ENCODE measurements at places on chromosomes 4 and X.

- DNase-seq, result no peak
Measured at GRCh38 chr4:151781026-151781425, 20.2 kb upstream of the GATB start.

DNA sequence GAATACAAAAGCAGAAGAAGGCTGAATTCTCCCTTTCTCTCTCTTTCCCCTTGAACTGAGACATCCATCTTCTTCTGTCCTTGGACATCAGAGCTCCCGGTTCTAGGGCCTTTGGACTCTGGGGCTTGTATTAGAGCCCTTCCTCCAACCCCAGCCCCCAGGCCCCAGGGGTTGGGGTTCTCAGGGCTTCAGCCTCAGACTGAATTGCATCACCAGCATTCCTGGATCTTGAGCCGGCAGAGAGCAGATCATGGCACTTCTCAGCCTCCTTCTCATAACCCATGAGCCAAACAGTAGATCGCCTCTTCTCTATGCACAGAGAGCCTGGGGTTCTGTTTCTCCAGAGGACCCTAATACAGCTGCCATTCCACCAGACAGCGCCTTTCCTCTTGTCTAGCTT is 25.3 kb upstream of the CLDN24 start:
- peak; percentile 65 for DNase-seq

DNA sequence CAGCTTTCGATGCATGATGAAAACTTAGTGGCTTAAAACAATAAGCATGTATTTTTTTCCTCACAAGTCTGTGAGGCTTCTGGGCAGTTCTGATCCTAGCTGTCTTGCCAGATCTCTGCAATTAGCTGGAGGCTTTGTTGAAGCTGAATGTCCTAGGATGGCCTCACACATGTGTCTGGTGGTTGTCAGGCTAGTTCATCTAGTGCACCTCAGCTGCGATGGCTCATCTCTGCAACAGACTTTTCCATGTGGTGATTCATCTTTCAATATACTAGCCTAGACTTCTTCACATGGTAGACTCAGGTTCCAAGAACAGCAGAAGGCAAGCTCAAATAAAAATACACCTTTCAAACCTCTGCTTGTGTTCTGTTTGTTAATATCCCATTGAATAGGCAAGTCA is 66.5 kb upstream of the IL1RAPL1 start:
- no peak for DNase-seq

DNA sequence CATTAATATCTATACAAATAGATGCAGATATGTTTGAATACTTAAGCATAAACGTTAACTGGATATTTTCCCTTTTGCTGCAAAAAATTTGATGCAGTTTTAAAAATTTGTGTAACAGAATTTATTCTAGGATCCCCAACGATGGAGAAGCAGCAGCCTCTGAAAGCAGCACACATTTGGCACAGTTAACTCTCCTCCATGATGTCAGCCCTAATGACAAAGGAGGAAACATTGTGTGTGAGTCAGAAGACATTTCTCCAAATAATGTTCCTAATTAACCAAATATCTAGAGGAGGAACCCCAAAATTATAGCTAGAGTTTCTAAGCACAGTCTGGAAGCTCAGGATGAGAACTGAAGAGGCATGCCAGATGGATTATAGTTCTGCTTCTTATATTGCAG is 281.9 kb upstream of the MAD2L1 start:
- DNase-seq, result no peak

- DNase-seq, result peak; percentile 88
Measured at GRCh38 chr4:76830964-76831703, 66.8 kb downstream of the SOWAHB start.

GRCh38 chr4:186134861-186135260 is 30.4 kb downstream of the FAM149A start:
- no peak for DNase-seq

- DNase-seq, result no peak
Measured at GRCh38 chr4:48337731-48338130, 3.6 kb upstream of the SLAIN2 start.

GRCh38 chr4:8332891-8333331 is 63.4 kb downstream of the HTRA3 start:
- no peak for DNase-seq

DNA sequence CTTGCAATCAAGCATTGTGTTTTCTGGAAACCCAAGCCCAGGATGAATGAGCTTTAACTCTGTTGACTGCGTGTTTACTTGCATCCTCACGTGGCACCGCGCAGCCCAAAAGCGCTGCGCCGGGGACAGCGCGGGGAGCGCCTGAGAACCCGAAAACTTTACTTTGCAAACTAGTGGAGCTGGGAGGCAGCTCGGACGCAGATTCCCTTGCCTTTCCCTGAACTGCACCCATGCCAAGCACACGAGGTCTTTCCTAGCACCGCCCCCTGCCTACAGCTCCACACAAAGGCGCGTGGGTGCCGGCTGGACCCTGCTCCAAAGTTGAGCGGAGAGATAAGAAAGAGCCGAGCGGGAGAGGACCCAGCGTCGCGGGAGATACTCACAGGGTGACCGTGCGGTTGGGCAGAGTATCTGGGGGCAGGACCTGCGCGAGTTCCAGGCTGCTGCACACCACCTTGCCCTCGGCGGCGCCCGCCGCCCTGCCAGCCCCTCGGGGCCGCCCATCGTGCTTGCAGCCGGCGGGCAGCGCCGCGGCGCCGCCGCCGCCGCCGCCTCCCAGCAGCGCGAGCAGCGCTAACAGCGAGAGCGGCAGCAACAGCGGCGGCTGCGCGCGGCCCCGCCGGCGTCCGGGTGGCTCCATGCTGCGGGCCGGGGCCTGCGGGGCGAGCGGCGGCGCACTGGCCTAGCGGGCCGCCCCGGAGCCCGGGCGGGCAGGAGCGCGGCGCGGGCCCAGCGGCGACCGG is 550 bp downstream of the ADGRA3 start:
- DNase-seq, result peak; percentile 52

DNA sequence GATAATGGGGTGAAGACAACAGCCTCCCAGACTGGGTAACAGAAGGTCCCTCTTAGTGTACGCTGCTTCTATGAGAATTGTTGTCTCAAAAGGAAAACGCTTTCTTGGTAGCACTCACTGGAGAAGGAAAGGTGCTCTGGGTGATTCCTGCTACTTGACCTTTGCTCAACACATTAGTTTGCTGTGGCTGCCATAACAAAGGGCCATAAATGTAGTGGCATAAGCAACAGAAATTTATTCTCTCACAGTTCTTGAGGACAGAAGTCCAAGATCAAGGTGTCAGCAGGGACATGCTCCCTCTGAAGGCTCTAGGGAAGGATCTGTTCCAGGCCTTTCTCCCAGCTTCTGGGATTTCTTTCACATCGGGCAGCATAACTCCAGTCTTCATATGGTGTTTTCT is 19.0 kb downstream of the HCCS start:
- no peak for DNase-seq

- DNase-seq, result no peak
Measured at GRCh38 chrX:123927845-123928244, 33.7 kb upstream of the STAG2 start.

GRCh38 chrX:50726296-50726695 is 87.7 kb downstream of the SHROOM4 start:
- DNase-seq, result no peak

GRCh38 chrX:17440836-17441235 is 65.8 kb downstream of the NHS start:
- DNase-seq, result no peak

DNA sequence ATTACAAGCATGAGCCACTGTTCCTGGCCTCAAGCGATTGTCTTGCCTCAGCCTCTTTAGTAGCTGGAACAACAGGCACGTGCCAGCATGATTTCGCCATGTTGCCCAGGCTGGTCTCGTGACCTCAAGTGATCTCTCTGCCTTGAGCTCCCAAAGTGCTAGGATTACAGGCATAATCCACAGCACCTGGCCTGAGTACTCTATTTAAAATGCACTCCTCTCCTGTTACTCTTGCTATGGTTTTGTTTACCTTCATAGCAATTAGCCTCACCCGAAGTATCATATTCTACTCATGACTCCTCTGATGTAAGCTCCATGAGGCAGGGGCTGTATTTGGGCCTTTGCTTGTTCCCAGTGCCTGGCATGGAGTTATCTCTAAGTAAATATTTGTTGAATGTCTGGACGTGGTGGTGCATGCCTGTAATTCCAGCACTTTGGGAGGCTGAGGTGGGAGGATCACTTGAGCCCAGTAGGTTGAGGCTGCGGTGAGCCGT is 92.5 kb upstream of the SLC34A2 start:
- no peak for DNase-seq

- DNase-seq, result no peak
Measured at GRCh38 chr4:182453830-182454229, 210.6 kb downstream of the TENM3 start.

DNA sequence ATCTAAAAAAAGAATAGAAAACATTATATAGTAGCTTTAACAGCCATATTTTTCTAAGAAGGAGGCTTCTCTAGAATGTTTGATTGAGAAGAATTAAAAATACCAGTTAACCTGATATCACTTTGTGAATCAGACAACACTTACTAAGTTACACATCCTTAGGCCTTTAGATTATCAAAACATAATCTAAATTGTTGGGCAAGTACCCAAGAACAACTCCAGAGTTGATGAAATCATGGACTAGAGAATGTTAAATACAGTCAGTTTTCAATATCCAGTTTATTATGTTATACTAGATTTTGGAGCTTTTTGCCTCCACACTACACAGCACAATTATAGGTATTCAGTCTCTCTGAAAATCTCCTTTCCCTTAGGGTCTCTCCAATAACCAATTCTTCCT is 39.6 kb downstream of the ARL13A start:
- DNase-seq, result no peak

GRCh38 chrX:54007682-54008081 is 36.6 kb downstream of the PHF8 start:
- DNase-seq, result no peak

GRCh38 chr4:94803181-94803580 is 45.4 kb downstream of the BMPR1B start:
- DNase-seq, result peak; percentile 40

- DNase-seq, result peak; percentile 28
Measured at GRCh38 chr4:105458001-105458400, 15.9 kb downstream of the PPA2 start.

DNA sequence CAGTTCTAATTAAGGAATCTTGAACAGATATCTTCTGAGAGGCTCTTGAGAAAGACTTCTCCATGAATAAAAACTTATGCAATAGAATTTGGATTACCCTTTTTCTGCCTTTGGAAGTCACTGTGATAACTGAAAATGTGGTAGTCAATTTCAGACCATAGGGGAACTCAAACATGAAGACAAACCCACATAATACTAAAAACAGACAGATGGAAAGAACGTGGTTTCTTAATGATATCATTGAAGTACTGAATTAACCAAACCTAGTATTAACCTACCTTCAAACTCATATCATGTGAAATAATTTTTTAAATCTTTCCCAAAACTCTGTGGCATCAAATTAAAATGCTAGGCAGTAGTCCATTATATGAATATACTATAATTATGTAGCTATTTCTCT is 153.5 kb downstream of the CAMK2D start:
- DNase-seq, result no peak

GRCh38 chrX:47560934-47561658 is at the start of gene ARAF:
Gene ARAF (plus strand): TSS chrX:47561205. CDS start chrX:47562968, 1,763 bp downstream.
- DNase-seq, result peak; percentile 99

DNA sequence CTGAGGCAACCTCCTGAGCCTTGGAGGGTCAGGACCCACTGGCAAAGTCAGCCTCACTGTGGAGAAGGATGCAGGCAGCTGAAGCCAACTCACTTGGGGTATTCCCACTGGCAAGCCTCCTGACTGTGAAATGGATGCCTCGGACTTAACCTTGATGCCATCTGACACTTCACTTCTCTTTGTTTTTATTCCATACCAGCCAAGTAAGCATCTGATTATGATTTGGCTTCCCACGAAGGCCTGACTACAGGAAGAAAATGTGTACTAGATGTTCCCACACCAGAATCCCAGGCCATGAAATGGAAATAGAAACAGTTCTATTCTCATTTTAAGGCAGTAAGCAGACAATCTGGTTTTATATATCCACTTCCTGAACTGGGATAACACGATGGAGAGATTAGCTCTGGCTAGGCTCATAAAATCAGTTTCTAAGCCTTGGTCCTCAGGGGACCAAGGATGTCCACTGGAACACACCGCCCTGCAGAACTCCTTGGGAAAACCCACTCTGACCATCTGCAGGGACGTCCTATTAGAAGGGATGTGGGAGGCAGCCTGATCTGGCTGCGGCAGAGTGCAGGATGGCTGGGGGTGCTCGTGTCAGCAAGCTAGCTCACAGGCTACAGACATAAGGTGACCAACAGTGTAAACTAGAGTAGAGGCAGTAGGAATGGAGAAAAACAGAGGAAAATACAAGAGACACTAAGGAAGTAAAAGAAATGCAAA is 89.3 kb downstream of the TSPAN5 start:
- DNase-seq, result peak; percentile 56

- DNase-seq, result no peak
Measured at GRCh38 chr4:36235306-36235705, 9.0 kb downstream of the ARAP2 start.

- no peak for DNase-seq
Measured at GRCh38 chr4:186228514-186228894, 1.2 kb downstream of the KLKB1 start.

DNA sequence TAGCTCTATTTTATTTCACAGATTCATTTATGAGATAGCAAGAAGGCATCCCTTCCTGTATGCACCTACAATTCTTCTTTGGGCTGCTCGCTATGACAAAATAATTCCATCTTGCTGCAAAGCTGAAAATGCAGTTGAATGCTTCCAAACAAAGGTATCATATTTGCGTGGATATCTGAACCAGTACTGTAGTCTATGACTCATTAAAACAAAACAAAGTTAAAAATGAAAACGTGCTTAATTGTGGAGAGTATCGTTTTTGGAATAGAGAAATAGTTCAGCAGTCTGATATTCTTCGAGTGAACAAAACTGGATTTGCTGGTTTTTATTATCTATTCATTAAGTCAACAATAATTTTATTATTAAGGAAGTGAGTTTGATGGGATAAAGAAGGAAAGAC is 6.3 kb downstream of the AFP start:
- DNase-seq, result no peak

GRCh38 chr4:4994312-4995097 is 24.8 kb downstream of the CYTL1 start:
- DNase-seq, result no peak

GRCh38 chr4:18733961-18734360 is 712.4 kb upstream of the LCORL start:
- no peak for DNase-seq

DNA sequence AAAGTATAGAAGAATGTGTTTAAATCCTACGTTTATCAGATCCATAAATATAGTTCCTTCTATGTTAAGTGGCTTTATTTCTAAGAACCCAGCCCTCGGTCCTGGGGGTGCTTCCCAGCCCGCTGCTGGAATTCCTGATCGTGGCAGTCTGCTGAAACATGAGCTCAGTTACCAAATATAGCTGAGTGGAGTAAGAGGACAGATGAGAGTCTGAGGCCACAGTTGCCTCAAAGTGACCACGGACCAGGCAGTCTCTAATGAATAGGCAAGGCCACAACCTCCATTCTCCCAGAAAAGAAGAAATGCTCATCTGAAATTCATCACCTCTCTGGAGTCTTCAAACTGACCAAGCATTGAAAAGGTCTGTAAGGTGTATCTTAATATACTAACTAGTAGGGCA is at the start of gene PALLD:
PALLD (plus strand) TSS at position 219 of the 400 bp plus-strand sequence.
- DNase-seq, result peak; percentile 56

DNA sequence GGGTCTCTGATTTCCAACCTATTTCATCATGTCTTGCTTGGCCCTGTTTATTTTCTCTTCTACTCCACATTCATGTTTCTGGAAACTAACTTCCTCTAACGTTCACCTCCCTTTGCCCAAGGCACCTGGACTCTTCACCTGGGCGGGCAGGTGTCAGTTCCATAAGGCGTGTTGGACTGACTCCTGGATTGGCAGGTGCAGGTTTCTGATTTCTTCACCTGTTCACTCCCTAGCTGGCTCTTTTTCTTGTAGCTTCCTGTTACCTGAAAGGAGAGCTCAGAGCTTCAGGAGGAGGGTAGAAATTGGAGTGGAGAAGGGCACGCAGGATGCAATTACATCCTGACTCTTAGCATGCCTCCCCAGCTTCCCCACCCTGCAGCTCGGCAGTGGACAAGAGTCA is 350.8 kb upstream of the KLF3 start:
- no peak for DNase-seq

Data from AG10803 (cell line).